Activated T-helper 9 cell treated with anti-CD3 and anti-CD28 coated beads, Interleukin-2, amount 50 U/mL, for 16 hours (primary cell): ENCODE measurements at places on chromosomes 13 and 19.

DNA sequence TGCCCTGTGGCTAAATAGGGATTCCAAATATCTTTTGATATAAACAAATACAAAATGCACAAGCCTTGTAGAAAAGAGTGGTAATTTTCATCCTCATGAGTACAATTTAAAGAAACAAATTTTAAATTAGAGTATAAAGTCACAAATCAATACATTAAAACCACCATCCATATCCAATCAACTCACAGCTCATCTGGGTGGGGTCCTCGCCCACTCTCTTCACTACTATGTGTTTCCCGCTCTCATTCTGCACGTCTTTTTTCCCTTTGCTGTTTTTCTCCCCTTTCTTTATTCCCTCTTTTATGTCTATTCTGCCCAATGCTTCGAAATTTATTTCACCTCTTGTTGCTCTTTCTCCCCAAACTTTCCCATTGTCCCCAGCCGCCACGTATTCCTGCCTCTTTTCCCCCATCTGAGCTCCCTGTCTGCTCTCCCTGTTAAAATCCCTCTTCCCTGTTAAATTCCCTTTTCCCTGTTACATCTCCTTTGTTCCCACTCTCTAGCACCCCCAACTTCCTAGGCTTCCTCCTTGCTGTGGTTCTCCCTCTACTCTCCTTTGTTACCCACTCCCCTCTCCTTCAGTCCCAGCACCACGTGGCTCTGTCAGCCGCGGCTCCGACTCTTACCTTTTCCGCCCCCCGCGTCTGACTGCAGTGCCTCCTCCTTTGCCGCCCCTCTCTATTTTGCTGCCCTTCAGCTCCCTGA lies 1.3 kb downstream of the ZNF616 start:
- no peak for DNase-seq

DNA sequence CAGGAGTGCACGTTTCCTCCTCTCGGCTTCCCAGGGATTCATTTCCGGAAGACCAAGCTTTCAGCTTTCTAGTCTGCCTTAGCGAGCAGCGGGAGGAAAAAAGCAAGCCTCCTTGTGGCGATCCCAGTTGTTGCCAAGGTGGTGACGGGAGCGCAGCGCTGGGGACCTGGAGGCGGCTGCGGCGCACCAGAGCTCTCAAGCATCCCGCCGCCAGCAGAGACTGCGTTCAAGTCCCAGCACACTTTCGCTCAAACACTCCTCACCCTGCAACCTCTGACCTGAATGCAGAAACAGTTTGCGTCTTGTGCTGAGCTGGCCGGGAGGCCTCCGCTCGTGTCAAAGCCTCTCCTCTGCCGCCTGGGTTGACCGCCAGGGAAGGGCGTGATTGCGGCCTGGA lies 4.9 kb downstream of the GSX1 start:
- DNase-seq, result no peak

DNA sequence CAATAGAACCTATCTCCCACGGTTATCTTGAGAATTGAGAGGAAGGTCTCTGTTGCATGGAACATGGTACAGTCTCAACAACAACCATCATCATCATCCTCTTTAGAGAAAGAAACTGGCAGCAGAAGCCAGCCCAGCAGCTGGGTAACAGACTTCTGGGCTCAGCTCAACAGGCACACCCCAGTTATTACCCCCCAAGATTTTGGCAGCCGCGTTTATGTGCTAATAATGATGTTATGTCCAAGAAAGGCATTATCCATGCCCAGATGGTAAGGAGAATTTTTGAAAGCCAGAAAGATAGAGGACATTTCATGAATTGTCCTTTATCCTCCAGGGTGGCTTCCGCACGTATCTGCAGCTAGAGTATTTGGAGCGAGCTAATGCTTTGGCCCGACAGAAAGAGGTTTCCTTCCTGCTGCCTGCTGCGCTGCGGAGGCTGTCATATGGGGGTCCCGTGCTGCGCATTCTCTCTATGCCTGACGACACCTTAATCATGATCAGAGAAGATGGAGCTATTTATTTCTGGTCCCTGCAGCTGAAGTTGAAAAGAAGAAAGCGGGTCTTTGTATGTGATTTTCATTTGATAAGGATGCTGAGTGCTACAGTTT lies 89.9 kb downstream of the TEX26 start:
- DNase-seq, result no peak

DNA sequence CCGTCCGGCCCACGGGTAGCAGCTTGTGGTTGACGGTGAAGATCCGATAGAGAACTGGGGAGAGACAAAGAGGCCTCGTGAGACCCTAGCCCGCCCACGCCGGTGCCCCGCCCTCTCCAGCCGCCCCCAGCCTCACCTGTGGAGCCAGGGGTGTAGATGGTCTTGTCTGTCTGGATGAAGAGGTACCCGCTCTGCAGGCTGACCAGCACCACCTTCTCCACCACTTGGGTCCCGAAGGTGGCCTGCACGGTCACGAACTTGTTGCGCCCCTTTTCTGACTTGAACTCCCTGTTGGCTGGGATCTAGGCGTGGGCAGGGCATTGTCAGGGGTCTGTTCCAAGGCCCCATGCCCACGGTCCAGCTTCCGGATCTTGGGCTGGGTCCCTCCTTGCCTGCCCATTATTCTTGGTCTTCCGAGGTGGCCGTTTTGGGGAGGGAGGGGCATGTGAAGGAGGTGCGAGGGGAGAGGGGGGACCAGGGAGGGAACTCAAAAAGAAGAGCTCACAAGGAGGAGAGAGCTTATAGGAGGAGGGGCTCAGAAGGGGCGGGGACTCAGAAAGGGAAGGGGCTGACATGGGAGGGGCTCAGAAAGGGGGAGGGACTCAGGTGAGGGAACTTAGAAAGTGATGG lies 2.2 kb downstream of the C3 start:
- no peak for DNase-seq

DNA sequence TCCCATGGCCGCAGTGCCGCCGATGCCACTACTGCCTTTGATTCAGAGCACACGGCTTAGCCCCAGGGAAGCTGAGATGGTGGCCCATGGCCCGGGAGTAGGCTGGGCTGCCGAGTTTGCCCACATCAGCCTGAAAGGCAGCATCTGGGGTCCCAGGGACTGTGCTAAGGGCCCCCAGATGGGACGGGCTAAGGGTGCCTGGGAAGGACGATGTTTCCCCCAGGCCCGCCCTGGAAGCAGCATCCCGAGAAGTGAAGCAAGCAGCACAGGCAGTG lies 22.5 kb downstream of the MAP2K2 start:
- DNase-seq, result no peak
